ENCODE measurements at places on chromosomes 16 and 17.

DNA sequence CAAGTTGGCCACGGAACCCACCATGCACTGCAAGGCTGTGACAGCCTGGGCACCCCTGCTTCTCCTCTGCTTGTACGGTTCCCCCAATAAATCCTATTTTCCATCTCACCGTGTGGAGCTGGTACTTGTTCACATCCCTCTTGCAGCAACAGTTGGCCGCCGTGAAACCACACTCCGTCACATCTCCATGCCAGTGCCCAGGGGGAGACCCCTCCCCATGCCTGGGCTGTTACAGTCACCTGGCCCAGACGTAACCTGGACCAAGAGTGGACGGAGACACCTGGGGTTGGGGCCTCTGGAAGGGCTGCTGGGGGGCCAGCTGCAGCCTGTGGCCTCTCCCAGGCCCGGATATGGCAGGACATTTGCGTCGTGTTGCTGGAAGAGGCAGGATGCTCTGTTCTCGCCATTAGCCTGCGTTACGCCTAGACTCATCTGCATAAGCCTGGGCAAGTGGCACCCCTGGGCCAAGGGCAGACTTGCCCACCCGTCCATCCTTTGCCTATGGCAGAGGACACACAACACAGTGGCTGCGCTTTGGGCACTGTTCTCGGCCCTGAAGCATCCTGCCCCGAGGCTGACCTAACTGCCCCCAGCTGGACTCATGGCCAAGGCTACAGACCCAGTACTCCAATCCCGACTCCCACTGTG is 14.2 kb upstream of the KREMEN2 start:
- no peak for DNase-seq

GRCh38 chr16:68389750-68390371 is 58.4 kb downstream of the SMPD3 start:
- no peak for DNase-seq

GRCh38 chr17:76032073-76032779 is 5.1 kb upstream of the EVPL start:
- DNase-seq = no peak

GRCh38 chr16:1053121-1053521 is 19.4 kb upstream of the SSTR5 start:
- no peak for DNase-seq

DNA sequence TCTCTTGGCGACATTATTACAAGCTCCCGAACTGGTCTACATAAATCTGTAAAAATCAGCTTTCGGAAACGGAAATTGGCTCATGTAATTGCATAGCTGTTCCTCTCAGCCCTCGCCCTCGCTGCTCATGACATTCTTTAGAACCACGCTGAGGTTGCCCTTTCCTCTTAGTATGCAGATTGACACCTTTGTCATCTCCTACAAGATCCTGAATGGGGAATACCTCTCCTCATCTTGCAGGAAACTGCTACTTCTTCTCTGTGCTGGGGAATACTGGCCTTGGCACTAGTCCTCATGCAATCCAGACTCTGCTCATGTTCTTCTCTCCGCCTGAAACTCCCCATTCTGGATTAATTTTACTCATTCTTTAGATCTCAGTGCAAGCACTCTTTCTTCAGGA is 22.2 kb upstream of the CDH8 start:
- no peak for DNase-seq

DNA sequence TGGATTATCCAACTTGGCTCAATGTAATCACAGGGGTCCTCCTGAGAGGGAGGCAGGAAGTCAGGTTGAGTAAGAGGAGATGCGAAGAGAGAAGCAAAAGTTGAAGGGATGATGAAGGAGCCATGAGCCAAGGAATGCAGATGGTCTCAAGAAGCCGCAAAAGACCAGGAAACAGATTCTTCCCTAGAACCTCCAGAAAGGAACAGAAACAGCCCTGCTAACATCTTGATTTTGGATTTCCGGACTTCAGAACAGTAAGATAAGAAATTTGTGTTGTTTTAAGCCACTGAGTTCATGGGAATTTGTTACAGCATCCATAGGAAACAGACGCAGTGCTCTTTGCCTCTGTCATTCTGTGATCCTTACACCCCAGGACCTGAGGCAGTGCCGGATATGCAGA is 26.8 kb downstream of the CMTR2 start:
- DNase-seq = no peak

- DNase-seq = no peak
These were observed 2.5 kb upstream of the HS3ST6 start for GRCh38 chr16:1920727-1921171.

DNA sequence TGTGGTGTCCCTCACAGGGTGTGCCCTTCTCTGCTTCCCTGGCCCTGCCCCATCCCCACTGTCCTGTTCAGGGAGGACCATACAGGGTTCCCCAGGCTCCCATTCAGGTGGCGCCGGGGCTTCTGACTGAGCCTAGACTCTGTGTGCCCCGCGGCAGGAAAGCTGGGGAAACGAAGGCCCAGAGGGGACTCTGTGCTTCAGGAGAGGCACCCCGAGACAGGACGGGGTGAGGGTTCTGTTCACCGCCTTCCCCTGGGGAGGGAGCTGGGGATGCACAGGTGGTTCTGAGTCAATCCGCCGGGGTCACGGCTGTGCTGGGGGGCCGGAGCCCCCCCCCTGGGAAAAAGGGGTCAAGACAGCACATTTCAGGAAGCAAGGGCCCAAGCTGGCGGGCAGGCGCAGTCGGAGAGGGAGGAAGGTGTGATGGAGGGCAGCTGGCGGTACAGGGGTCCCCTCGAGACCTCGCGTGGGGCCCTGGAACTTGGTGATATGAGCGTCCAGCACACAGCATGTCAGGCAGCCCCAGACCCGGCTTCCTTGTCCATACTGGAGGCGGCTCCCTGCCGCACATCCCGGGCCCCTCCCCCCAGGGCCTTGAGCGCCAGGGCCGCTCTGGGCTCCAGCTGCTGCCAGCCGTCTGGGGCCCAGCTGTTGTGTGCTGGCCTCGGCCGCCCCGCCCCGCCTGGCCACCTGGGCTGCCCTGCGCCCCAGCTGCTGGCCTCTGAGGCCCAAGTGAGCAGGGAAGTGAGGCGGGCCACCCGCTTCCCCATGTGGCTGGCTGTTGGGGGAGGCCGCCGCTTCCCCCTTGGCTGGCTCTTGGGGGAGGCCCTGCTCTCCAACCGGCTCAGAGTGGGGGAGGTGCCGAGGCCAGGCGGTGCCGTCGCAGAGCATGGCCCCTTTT is 5.6 kb upstream of the NOTUM start:
- no peak for DNase-seq

GRCh38 chr16:51152691-51153576 is 1.9 kb upstream of the SALL1 start:
- peak; percentile 53 for DNase-seq

GRCh38 chr16:81632392-81633146 is 146.5 kb upstream of the PLCG2 start:
- DNase-seq = peak; percentile 93

GRCh38 chr17:59892251-59892923 is 356 bp downstream of the TUBD1 start:
- no peak for DNase-seq

GRCh38 chr16:77660311-77660710 is 62.0 kb upstream of the NUDT7 start:
- DNase-seq = peak; percentile 41

DNA sequence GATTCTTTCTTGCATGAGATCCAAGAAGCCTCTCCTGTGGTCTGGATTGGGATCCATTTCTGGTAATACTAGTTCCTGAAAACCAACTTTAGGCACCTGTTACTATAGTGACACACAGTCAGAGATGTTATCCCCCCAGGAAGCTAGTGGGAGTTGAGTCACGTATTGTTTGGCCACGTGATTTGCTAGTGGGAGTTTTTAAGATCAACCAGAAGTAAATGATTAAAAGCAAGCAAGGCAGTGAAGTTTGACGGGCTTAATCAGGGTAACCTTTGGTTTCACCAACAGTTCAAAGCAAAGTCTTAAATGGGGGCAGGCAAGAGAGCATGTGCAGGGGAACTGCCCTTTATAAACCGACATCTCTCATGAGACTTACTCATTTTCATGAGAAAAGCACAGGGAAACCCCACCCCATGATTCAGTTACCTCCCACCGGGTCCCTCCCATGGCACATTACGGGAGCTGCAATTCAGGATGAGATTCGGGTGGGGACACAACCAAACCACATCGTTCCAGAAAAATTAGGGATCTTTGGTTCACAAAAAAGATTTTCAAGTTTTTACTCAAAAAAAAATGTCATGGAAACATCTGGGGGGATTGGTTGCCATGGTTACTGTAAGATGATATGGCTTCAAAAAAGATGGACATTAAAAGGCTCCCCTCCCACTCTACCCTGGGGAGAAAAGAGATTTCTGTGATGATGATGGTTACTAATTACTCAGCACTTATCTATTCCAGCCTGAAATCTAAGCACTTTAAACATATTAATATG is 483.1 kb upstream of the ERCC4 start:
- DNase-seq = peak; percentile 28

- DNase-seq = peak; percentile 81
These were observed 40.3 kb downstream of the CYB561 start for GRCh38 chr17:63405741-63406261.

DNA sequence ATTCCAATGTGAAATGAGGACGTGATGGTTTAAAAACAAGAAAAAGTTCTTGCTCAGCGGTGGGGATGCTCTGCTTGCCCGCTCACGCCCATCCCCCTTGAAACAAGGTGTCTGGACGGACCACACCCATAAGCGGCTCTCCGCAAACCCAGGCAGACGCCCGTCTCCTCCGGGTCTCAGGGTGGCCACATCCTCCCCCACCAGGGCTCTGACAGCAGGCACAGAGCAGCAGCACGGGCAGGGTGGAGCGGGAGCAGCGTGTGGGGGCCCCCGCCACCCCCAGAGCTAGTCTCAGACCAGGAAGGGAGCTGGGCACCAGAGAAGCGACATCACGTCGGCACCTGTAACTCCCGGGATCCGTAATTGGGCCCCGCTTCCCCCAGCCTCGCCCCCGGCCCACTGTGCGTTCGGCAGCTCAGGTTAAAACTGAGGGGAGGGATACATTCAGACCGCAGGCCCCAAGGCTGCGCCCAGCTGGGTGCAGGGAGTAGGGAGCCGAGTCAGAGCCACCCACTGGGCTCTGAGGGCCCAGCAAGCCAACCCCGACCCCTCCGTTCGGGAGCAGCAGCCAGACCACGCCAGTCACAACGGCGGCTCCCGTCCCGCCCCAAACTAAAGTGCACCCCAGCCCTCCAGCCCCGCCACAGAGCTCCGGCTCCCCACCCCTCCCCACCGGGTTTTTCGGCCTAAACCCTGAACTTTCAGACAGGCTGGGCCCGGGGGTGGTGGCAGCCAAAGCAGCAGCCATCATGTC is 22.0 kb downstream of the CLUH start:
- no peak for DNase-seq

- DNase-seq = no peak
These were observed 4.4 kb downstream of the RNF135 start for GRCh38 chr17:30975042-30975820.

GRCh38 chr17:54781389-54781788 is 119.3 kb upstream of the TOM1L1 start:
- DNase-seq = no peak

DNA sequence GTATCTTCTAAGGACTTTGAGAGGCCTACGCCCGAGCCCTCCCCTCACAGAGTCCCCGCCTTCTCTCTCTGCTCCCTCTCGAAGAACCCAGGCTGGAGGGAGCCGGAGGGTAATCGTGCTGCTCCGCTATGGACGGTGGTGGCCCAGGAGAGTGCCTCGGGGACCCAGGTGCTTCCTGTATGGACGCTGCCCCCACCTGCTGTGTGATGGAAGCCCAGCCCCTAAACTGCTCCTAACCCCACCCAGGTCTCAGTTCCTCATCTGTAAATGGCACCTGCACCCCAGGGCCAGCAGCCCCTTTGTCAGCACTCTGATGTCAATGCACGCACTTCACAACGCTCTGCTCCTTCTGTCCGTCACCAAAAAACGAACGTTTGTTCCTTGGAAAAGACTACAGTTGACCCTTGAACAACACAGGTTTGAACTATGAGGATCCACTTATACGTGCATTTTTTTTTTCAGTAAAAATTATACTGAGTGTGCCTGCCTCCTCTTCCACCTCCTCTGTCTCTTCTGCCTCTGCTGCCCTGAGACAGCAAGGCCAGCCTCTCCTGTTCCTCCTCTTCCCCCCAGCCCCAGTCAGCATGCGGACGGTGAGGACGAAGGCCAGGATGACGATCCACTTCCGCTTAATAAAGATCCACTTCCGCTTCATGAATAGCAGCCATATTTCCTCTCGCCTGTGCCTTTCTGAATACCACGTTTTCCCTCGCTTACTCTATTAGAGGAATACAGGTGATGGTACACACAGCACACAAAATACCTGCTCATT is 118.3 kb downstream of the BANP start:
- no peak for DNase-seq

GRCh38 chr17:41131979-41132378 is 8.0 kb upstream of the KRTAP4-12 start:
- peak; percentile 65 for DNase-seq

DNA sequence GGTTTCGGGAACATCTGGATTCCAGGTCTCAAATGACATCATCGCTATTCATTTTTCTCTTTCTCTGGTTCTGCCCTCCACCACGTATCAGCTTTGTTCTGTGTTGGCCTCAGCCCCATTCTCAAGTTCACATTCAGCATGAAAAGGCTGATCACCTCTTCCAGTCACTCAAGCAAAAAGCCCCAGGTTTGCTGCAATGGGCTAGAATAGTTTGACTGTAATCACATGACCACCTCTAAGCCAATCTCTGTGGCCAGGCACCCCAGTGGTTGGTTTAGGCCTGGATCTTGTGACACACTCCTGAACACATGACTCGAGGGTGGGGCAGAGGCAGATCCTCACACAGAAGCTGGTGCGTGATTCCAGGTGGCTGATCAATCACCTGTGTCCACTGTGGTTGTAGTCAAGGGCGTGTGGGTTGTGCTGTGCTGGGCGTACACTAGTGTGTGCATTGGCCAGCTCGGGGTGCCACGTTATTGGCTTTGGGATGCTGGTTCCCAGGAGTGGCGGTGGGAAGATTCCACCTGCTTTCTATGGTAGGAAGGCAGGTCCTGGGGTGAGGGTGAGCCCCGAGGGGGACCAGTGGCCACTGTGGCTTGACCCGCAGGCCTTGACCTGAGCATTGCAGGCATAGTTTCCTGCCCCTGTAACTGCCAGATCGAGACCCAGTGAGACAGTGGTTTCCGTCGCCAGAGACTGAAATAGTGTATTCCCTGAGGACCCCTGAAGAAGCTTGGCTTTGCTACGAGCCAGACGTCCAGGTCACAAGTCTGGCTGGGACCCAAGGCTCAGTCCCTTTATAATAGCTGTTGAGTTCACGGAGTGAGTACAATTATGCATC is 12.0 kb downstream of the EEF2K start:
- DNase-seq = no peak

GRCh38 chr17:81911277-81911961 is at the start of gene PCYT2:
Gene PCYT2, minus strand, starts transcription at chr17:81911399. Its CDS starts 44 bp downstream, at chr17:81911355.
- peak; percentile 51 for DNase-seq

DNA sequence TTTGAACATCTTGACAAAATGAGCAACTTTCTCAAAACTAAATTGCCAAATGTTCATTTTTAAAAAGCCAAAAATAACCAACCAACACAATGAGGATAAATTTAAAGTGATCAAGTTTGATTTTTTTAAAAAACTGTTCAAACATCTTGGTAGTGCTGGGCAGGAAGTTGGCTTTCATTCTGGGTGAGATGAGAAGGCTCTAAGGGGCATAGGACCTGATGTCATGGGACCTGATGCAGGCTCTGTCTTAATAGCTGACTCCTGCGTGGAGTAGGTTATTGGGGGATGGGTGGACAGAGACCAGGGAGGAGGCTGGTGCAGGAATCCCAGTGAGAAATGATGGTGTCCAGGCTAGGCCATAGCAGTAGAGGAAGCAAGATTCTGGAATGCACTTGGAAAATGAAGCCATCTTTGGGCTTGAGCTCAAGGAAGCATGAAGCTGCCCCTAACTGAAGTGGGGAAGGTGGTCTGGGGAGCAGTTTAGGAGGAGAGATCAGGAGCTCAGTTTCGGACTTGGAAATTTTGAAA is 20.4 kb downstream of the NLRC5 start:
- DNase-seq = no peak

Measured in astrocyte (in vitro differentiated cells and primary cell).